ENCODE measurements at places on chromosomes 7 and 10.
A peak's percentile ranks its signal among the peaks of the same experiment; 100 is the strongest.

- DNase-seq, result no peak
These were observed 80.9 kb upstream of the DYNC1I1 start for GRCh38 chr7:95691464-95691863.

DNA sequence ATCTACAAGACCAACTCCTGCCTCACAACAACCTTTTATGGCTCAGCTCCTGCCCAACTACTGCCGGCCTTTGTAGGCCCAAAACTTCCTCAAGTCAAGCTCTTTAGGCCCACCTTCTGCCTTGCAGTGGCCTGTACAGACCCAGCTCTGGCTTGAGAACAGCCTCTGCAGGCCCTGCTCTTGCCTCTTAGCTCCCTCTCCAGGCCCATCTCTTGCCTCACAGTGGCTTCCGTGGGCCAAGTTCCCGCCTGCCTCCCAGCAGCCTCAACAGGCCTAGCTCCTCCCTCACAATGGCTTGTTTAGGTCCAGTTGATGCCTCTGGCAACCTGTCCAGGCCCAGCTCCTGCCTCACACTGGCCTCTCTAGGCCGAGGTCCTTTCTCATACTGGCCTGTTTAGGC lies 32.4 kb upstream of the VKORC1L1 start:
- DNase-seq, result no peak

- no peak for DNase-seq
These were observed 1006.5 kb downstream of the KCNMA1 start for GRCh38 chr10:76631036-76631670.

- DNase-seq, result no peak
These were observed 290.2 kb downstream of the KLF6 start for GRCh38 chr10:3494838-3495230.

GRCh38 chr7:78134256-78134655 lies 335.7 kb downstream of the PHTF2 start:
- peak; percentile 20 for DNase-seq

DNA sequence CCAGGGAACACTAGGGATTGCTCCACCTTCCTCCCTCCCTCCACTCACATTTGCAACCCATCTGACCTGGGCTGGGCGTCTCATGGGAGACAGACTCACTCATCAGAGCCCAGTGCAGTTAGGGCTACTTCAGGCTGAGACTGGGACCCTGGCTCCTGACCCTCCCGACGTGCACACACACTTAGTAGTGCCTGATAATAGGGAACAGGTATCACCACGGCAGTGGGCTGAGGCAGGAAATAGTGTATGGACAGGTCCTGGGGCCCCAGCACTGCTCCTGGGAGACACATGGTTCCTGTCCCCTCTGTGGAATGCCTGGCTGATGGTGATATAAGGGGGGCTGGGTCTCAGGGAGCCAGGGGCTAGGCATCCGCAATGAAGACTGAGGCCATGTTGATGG lies 14.3 kb downstream of the AQP1 start:
- DNase-seq, result no peak

DNA sequence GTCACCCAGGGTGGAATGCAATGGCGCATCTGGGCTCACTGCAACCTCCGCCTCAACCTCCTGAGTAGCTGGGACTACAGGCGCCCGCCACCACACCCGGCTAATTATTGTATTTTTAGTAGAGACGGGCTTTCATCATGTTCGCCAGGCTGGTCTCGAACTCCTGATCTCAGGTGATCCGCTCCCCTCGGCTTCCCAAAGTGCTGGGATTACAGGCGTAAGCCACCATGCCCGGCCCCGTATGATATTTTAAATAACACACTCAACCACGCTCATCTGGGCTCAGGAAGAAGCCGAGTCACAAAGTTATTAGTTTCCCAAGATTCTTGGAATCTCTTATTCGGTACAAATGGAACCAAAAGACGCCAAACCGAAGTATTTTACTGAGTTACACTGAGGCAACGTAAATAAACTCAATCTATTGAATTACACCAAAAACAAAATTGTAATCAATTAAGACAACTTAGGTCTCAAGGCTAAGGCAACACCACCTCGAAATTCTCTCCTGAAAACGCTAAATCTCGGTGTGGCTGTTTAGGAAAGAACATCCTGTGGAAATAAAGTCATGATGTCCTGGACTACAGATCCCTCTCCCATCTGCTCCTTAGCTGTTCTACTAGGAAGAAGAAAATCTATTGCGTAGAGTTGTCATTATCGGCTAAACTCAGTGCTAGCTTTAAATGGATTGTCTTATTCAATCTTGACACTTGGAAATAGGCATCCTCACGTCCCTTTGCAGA lies 910 bp downstream of the ARHGAP19 start:
- no peak for DNase-seq

DNA sequence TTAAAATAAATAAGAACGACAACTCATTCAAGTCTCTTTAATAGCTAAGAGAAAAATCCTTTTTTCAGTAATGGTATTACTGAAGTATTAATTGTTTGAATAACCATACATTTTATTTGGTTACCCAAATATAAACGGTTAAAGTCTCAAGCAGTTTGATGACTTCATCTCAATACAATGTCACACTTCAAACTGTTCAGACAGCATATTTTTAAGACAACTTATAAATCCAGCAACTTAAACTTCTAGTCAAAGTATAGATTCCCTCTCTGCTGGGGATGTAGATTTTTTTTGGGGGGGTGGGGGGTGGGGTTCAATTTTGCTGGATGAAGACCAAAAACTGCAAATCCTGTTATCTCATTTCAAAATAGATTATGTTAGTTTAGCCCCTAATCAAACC lies 42.0 kb downstream of the GNA12 start:
- DNase-seq, result no peak

GRCh38 chr7:67525588-67525987 lies 529.0 kb downstream of the TYW1 start:
- DNase-seq, result no peak

DNA sequence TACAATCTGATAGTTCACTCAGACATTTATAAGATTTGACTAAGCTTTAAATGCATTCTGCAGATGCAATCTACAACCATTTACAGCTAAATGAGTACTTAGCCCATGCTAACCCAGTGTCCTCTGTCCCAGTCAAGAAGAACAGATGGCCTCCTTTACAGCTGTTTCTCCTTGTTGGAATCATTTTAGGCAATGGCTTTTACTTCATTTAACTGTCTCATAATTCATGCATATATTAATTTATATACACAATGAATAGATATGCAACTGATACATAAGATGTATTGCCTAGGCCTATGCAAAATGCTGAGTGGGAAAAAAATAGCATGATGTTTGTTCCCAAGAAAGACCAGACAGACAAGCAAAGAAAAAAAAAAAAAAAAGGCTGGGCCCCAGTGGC lies 82.2 kb downstream of the TSPAN12 start:
- DNase-seq, result no peak

GRCh38 chr10:11469575-11470391 lies 141.7 kb downstream of the USP6NL start:
- DNase-seq, result no peak

DNA sequence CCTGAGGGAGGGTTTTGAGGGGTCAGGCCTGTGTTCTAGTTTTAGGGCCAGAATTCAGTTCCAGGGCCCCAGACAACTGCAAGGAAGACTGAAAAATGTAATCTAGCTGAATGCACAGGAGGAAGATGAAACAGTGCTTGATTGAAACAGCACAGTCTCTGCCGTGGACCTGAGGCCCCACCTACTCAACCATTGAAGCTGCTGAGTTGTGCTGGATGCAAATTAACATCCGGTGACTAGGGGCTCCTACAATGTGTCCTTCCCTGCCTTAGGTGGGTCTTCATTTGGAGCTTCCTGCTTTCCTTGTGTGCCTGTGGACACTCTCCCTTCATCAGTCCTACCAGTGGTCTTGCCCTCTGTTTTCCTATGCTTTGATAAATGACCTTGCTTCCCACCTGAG lies 5.7 kb downstream of the GLRX3 start:
- DNase-seq, result no peak

GRCh38 chr7:67636348-67637022 lies 639.9 kb downstream of the TYW1 start:
- DNase-seq, result no peak

DNA sequence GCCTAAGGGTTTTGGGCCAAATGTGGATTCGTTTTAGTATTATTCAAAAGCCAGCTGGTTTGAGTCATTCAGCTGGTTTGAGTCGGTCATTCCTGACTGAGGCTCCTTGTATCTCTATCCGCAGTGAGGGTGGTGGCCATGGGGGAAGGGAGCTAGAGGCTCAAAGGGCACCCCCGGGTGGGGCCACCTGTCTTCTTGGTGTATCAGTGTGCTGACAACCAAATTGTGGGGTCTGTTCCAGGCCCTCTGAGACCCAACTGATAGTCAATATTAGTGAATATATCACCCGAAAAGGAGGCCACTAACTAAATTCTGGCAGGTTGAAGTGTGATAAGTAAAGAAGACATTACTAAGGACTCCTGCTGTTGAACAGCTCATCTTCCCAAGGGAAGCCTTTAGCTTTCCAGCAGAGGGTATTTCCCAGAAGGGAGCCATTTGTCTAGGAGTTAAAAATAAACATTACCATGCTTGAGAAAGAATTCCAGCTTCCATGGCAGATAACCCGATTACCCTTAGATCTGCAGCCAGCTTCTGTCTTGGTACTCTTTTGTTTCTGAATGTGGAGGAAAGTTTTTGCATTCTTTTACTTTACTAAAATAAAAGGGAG lies 29.9 kb upstream of the DDX50 start:
- DNase-seq, result no peak

DNA sequence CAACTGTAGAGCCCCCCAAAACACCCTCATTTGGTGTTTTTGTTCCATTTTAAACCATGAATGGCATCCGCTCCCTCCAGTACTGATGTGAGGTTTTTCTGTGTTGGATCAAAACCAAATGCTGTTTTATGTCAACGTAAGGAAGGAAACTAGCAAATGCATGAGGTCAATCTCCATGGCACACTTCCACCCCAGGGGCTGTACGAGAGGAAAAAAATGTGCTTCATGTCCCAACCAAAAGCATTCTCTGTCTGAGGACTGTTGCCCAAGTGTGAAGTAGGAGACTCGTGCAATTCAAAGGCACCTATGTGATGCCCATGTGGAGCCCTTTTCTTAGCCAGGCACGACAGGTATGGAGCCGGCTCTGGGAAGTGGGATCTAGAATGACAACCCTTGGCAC lies 180.3 kb upstream of the MKI67 start:
- DNase-seq, result no peak

DNA sequence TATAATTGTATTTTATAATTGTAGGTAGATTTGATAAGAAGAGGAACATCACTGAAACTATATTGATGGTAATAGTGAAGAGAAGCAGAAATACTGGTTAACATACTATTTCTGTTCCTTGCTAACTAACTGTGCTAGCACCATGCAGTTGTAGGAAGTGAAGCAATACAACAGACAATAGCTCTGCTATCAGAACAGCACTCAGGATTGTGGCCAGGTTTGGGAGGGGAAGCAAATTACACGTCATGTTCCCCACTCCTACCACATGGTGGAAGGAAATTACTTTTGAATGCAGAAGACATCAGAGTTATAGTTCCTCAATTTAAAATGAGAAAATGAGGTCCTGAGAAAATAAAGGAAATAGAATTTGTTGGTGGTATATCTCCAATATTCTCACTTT lies 151.1 kb downstream of the DGKB start:
- DNase-seq, result no peak

DNA sequence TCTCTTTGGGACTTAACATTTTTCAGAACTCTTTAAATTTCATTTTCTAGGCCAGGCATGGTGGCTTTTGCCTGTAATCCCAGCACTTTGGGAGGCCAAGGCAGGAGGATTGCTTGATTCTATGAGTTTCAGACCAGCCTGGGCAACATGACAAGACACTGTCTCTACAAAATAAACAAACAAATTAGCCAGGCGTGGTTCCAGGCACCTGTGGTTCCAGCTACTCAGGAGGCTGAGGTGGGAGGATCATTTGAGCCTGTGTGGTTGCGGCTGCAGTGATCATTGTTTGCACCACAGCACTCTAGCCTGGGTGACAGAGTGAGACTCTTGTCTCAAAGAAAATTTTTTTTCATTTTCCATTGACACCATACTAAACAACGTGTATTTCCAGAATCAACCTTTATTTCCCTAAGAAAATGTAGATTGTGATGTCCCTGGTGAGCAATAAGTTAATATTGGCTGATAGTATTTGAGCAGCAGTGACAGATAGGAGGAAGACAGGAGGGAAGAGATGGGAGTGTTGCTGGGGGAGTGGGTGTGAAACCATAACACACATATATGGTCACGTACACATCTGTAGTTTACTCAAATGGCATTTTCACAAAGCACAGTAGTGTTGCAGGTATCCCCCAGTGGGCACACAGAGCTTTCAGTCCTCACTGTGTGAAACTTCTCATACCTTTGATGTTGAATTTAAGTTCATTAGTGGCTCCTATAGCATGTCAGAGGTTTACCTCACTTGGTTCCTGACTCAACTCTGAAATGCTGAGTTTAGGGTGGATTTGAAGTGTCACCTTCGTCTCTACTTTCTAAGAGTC lies 205.6 kb downstream of the AUTS2 start:
- DNase-seq, result peak; percentile 70

DNA sequence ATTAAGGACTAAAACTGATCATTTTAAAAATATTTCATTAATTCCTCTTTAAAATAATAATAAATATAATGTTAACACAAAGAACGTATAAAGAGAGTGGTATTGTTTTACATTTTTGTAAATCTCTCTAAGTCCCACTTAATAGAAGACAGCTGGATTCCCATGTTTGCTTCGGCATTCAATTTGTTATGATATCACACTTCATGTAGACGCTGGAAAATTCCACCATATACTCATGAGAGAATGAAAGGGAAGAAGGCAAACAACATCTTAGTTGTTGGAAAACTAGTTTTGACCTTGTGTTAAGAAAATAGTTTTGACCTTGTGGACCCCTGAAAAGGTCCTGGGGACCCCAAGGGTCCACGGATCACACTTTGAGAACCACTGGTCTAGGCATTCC lies 85.3 kb upstream of the MGMT start:
- DNase-seq, result no peak

GRCh38 chr7:4265066-4265465 lies 417.0 kb upstream of the FOXK1 start:
- no peak for DNase-seq
